ENCODE measurements at places on chromosomes 3 and 15. TPM values are rescaled to one million over a fixed set of nuclear protein-coding genes. Genes with fewer than 3 reads are reported as not detected.

DNA sequence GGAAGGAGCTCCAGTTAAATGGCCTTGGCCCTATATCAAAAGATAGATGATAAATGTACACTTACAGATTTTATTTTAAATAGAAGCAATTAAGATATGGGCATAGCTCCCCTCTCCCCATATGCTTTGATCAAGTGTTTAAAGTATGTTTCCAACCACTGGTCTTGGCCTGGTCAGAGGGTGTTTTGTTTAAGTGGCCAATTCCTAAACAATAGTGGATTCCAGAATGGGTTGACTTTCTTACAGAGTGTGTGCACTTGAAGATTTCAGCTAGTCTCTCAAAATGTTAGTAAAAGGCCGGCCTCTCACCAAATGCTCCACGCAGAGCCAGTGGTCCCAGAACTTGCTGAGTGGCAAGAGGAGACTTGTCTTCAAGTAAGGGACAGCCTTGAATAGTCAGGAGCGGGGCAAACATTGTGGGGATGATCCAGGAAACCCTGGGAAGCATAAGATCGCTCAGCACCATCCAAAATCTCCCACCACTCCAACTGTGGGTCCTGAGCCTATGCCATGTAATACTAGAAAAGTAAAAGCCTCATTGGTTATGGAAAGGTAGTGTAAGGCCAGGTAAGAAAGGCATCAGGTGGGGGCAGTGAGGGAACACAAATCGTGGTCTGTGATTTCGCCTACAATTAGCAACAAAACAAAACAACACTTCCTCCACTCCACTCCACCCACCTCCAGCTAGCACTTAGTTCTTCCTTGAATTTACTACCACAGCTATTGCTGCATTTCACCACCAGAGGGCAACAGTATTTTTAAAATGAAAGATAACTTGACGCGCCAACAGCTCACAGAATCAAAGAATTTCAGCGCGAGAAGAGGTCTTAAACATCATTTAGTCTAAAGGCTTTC lies 4.8 kb downstream of the RARRES1 start:
- no peaks in the 10 kb centered on the region for H3K27me3 ChIP-seq
- peak overlapping the region; percentile 30 for H3K4me3 ChIP-seq
- peaks cover 80% of the 10 kb centered on the region for H3K4me1 ChIP-seq
- DNase-seq, result peak; percentile 74

Gene GOLGA6L4
- total RNA-seq, result 1.8 TPM

Gene LRTM1
- not detected for total RNA-seq

DNA sequence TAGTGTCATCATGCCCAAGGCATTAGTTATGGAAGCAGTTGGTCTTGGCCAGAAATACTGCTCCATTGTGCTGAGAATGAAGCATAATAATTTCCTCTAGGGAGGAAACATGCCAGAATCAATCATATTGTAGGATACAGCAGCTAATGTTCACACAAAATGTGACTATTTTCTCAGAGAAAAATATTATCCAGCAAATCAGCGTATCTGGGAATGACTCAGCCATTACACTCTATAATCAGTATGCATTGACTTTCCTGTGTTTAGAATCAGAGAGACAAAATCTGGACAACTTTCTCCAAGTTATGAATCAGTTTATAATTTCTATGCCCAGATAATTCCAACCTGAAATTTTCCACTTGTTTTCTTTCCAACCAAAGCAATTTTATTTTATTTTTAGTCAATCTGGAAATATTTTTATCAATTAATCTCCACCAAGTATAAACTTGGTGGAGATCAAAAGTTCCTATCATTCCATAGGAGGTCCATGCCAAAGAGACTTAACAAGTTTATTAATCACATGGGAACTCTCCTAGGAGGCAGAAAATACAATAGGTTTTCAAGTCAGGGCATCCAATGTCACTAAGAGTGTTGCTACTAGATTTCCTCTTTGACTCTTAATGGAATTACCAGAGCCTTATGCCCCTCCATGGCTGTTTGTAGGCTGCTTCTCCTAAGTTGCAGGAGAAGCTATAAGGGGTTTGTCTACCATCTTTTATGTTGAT lies 36.4 kb downstream of the SUCNR1 start:
- no peak overlapping the region for H3K4me3 ChIP-seq
- no peaks in the 10 kb centered on the region for H3K4me1 ChIP-seq
- DNase-seq, result no peak
- no peaks in the 10 kb centered on the region for H3K36me3 ChIP-seq
- no peak overlapping the region for H3K27ac ChIP-seq

Gene SLC15A2
- 2.8 TPM for total RNA-seq

GRCh38 chr3:27521179-27521871 lies 37.1 kb upstream of the SLC4A7 start:
- H3K27me3 ChIP-seq, result no peaks in the 10 kb centered on the region
- no peaks in the 10 kb centered on the region for H3K36me3 ChIP-seq
- no peak overlapping the region for H3K4me3 ChIP-seq
- DNase-seq, result peak; percentile 87
- H3K4me1 ChIP-seq, result peaks cover 40% of the 10 kb centered on the region

DNA sequence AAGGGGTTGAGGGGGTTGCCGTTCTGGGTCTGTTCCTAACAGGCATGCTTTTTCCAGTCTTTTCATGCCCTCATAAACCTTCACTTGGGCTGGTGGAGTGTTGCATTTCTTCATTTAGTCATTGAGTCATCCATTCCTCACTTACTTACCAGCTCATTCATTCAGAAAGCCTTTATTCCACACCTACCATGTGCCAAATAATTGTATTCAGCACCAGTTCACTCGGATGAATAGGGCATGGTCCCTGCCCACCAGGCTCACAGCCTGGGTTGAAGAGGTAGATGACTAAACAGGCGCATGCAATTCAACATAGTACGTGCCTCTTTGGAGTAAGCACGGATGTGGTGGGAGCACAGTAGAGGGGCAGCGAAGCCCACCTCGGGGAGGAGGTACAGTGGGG lies 35.1 kb upstream of the THSD4 start:
- H3K4me3 ChIP-seq, result no peak overlapping the region
- DNase-seq, result no peak
- no peaks in the 10 kb centered on the region for H3K36me3 ChIP-seq
